Spleen (tissue), 13 donors: ENCODE measurements at places on chromosomes 3 and 15.

DNA sequence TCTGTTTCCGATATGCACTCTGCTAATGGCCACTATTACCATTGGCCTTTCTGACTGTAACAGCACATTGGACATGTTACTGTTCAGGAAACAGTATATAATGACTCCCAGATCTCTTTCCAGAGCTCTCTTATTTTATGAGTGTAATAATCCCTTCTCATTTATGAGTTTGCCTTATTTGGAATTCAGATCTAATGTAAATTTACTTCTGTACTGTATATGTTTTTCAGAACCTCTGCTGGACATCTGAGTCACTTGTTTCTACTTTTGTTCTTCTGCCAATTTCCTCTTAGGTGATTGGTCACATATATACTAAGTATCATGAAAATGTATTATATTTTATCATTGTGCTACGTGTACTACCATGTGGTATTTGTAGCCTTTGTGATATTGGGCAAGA, 30.5 kb downstream of the RSRC1 start:
- H3K27me3 ChIP-seq = no peaks in the 10 kb centered on the region
- H3K27ac ChIP-seq = no peak overlapping the region
- no peaks in the 10 kb centered on the region for H3K4me1 ChIP-seq
- DNase-seq = no peak

GRCh38 chr15:82972990-82973389, 13.0 kb upstream of the RAMAC start:
- DNase-seq = no peak
- no peaks in the 10 kb centered on the region for H3K27me3 ChIP-seq
- H3K36me3 ChIP-seq = no peaks in the 10 kb centered on the region
- H3K4me3 ChIP-seq = no peak overlapping the region
- H3K27ac ChIP-seq = no peak overlapping the region

GRCh38 chr15:66780172-66780972, 78.3 kb downstream of the SMAD6 start:
- no peaks in the 10 kb centered on the region for H3K4me1 ChIP-seq
- DNase-seq = no peak
- no peak overlapping the region for H3K4me3 ChIP-seq

GRCh38 chr3:156655819-156656550, 18.4 kb upstream of the TIPARP start:
- H3K27ac ChIP-seq = no peak overlapping the region
- DNase-seq = no peak
- H3K4me1 ChIP-seq = no peaks in the 10 kb centered on the region
- H3K36me3 ChIP-seq = no peaks in the 10 kb centered on the region

DNA sequence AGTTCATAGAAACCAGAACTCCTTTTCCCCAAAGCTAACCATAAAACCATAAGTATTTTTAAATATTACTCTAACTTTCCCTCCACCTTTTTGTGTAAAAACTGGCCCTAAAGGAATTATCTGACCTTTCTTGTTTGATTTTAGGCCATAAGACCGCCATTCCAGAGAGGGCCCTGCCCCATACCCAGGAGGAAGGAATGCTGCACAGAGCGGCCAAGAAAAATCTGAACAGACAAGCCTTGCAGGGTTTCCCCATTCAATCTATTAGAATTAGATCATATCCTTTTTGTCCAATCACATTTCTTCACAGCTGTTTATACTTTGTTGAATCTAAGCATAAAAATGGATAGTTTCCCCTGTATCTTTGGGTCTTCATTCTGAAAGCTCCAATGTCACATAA, 97.1 kb downstream of the B3GALNT1 start:
- H3K36me3 ChIP-seq = no peaks in the 10 kb centered on the region
- H3K4me3 ChIP-seq = no peak overlapping the region
- DNase-seq = no peak

GRCh38 chr3:18092726-18093125, 332.4 kb downstream of the SATB1 start:
- H3K4me3 ChIP-seq = no peak overlapping the region
- H3K27me3 ChIP-seq = no peaks in the 10 kb centered on the region
- DNase-seq = no peak
- no peaks in the 10 kb centered on the region for H3K4me1 ChIP-seq
- H3K27ac ChIP-seq = no peak overlapping the region
- H3K36me3 ChIP-seq = no peaks in the 10 kb centered on the region

GRCh38 chr15:72813345-72814004, 29.9 kb upstream of the ADPGK start:
- H3K4me3 ChIP-seq = no peak overlapping the region
- DNase-seq = no peak
- no peaks in the 10 kb centered on the region for H3K27me3 ChIP-seq
- H3K36me3 ChIP-seq = no peaks in the 10 kb centered on the region
- no peak overlapping the region for H3K27ac ChIP-seq
- H3K4me1 ChIP-seq = no peaks in the 10 kb centered on the region
